ENCODE measurements at places on chromosomes 7 and 10. TPM values are rescaled to one million over a fixed set of nuclear protein-coding genes. Genes with fewer than 3 reads are reported as not detected.

The THNSL1 gene
- total RNA-seq: 3.3 TPM

The TMEM270 gene
- not detected for total RNA-seq

The ANKRD30A gene
- not detected for total RNA-seq

The NFKB2 gene
- 47.8 TPM for total RNA-seq

The PRF1 gene
- total RNA-seq: not detected

The ZNF425 gene
- 2.9 TPM for total RNA-seq

The ST8SIA6 gene
- not detected for total RNA-seq

The STEAP4 gene
- total RNA-seq: not detected

The MYO1G gene
- total RNA-seq: not detected

The GPR22 gene
- total RNA-seq: not detected

The DNAJC30 gene
- 10.7 TPM for total RNA-seq

The FRMD4A gene
- 3.8 TPM for total RNA-seq

The TMEM178B gene
- total RNA-seq: 15.9 TPM

The C10orf95 gene
- not detected for total RNA-seq

The CCDC3 gene
- not detected for total RNA-seq

The MARVELD1 gene
- 58.1 TPM for total RNA-seq

The IFIT1 gene
- 26.9 TPM for total RNA-seq

The MRC1 gene
- total RNA-seq: not detected

The GPR37 gene
- not detected for total RNA-seq

The AKR1C1 gene
- total RNA-seq: 7,564 TPM

The DYNC1I1 gene
- total RNA-seq: not detected

The FIS1 gene
- total RNA-seq: 130 TPM

The CPN1 gene
- not detected for total RNA-seq

The HOXA13 gene
- total RNA-seq: 0.70 TPM

The PNLIPRP3 gene
- total RNA-seq: not detected

The AGR2 gene
- 3.5 TPM for total RNA-seq

Data from Caki2 (cell line).